ENCODE measurements at places on chromosomes 3 and 15.

DNA sequence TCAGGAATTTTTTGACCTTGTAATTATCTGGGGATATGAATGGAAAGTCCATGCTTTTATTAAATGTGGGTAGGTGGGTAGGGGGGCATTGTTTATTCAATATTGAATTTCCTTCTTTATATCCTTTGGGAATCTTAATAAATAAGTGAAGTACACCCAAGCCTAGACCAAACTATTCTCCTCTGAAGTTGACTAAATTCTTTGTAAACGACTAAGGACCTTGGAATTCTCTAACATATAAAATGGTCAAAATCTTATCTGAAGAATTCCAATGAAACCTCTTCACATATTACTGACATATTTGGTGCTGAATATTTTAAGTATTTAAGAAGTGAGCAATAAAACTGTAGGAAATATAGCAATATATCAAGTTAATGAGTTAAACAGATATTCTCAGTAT, 1432.1 kb upstream of the GBE1 start:
- no peak for DNase-seq

- no peak for DNase-seq
Measured at GRCh38 chr15:71092056-71092600, 23.1 kb upstream of the THSD4 start.

DNA sequence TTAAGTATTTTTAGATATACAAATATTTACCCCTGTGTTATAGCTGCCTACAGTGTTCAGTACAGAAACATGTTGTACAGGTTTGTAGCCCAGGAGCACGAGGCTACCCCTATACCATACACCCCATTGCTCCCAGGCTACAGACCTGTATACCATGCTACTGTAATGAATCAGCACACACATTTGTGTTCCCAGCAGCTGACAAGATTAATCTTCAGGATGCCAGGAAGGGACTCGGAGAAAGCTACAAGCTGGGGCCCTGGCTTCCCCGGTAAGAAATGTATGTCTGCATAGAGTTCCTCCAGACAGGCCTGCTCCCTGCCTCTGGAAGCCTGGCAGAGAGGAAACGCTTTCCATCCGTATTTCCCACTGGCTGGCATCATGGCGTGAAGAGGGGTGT, 136.5 kb downstream of the XXYLT1 start:
- no peak for DNase-seq

GRCh38 chr15:67002368-67002767, 63.0 kb upstream of the SMAD3 start:
- no peak for DNase-seq

- DNase-seq, result no peak
Measured at GRCh38 chr3:17979911-17980310, 237.5 kb upstream of the TBC1D5 start.

- no peak for DNase-seq
Measured at GRCh38 chr15:78663703-78664102, 22.7 kb upstream of the CHRNB4 start.

GRCh38 chr3:30286007-30286669, 320.3 kb upstream of the TGFBR2 start:
- DNase-seq, result no peak

- DNase-seq, result no peak
Measured at GRCh38 chr15:61811952-61812351, 248.3 kb downstream of the VPS13C start.

DNA sequence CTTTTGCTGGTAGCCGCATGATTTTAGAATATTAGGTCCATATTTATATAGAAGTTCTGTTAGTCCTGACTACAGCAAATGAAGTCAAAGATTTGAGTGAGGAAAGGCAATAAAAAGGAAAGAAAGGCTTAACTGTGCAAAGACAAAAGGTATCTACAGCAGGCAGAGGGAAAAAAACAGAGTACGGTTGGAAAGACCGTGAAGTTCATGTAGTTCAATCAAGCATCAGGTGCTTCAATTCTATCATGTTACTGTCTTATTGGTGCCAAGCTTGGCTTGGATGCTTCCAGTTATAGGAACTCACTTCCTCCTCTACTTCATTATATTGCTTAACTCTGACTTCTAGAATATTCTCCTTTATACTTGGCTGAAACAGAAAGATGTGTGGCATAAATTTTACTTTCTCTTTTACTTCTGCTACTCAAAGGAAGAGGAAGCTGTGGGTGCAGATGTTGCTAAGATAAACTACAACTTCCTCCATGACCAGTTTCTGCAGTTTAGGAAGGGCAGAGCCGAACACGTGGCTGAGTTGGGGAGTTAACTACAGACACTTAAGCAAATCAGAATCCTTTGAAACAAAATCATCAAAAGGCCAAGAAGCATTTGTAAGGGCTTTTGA, 72.6 kb upstream of the ZBED2 start:
- DNase-seq, result peak; percentile 58
